ENCODE measurements at places on chromosomes 13 and 19.

DNA sequence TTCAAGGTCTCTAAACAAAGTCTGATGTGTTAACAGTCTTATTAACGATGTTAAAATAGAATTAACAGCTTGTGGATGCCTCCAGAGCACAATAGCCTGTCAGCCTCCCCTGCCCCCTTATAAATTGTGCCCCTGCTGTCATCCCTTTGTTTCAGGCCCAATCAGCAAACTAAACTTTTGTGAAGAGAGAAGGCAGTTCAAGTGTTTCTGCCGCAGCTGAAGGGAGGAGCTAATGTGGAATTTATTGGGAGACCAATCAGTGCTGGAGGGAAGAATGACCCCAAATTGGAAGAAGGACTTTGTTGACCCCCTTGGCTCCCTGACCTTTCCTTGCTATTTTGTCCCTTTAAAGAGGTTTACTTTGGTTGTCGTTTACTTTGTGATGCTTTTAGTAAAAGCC is 160.5 kb downstream of the TM9SF2 start:
- no peak for DNase-seq

DNA sequence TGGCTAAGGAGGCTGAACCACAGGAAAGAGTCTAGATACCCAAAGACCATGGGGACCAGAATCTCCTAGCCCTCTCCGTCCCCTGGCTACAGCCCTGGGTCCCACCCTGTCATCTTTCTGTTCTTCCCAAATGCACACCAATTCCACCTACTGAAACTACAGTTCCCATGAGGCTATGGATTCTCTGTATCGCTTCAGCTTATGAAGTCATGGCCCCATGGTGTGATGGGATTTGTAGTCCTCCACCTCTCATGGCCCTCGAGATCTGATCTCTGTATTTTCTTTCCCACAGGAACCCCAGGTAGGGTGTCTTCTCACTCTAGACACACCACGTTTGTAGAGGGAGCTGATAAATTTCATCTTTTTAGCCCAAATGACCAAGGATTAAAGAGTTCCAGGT is 11.8 kb downstream of the PTPRH start:
- DNase-seq, result no peak

- DNase-seq, result no peak
These were observed 65.6 kb downstream of the C13orf42 start for GRCh38 chr13:51045451-51045850.

- DNase-seq, result no peak
These were observed 52.0 kb downstream of the MPHOSPH8 start for GRCh38 chr13:19685437-19685836.

- no peak for DNase-seq
These were observed 753.6 kb downstream of the LIG4 start for GRCh38 chr13:107461751-107462150.

- DNase-seq, result no peak
These were observed 135.9 kb downstream of the RAP2A start for GRCh38 chr13:97569841-97570240.

GRCh38 chr13:23921451-23921888 is 24.2 kb upstream of the C1QTNF9B start:
- no peak for DNase-seq

- DNase-seq, result no peak
These were observed 378.0 kb downstream of the UQCRFS1 start for GRCh38 chr19:28834996-28835395.

DNA sequence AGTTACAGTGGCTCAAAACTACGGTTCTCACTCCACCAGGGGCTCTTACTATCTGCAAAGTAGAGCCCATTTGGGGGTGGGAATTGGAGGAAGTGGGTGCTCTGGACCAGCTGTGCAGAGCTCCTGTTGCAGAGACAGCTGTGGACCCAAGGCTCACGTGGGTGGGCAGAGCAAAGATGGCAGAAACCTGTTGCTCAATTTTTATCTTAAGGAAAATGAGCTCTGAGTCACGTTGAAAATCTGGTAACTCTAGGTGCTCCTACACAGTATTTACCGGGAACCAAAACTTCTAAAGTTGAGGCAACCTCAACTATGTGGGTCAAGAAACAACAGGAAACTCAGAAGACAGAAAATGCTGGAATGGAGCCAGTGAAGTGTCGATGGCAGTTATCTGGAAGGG is 30.2 kb upstream of the SLC15A1 start:
- no peak for DNase-seq

DNA sequence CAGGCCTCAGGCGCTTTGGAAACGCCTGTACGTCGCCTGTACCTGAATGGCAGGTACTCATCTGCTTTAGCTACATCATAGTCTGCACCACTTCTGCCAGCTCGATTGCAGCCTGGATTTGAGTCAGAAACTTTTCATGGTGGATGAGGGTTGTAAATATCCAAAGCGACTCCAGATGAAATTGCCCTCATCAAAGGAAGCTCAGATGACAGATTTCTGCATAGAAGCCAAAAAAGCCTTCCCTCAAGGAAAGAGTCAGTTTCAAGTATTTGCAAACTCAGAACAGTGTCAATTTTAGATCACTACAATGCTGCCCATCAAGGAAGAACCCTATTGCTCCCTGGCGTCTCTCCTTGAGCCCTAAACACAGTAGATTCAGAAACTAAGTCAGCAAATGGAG is 38.8 kb upstream of the IGFL4 start:
- no peak for DNase-seq

DNA sequence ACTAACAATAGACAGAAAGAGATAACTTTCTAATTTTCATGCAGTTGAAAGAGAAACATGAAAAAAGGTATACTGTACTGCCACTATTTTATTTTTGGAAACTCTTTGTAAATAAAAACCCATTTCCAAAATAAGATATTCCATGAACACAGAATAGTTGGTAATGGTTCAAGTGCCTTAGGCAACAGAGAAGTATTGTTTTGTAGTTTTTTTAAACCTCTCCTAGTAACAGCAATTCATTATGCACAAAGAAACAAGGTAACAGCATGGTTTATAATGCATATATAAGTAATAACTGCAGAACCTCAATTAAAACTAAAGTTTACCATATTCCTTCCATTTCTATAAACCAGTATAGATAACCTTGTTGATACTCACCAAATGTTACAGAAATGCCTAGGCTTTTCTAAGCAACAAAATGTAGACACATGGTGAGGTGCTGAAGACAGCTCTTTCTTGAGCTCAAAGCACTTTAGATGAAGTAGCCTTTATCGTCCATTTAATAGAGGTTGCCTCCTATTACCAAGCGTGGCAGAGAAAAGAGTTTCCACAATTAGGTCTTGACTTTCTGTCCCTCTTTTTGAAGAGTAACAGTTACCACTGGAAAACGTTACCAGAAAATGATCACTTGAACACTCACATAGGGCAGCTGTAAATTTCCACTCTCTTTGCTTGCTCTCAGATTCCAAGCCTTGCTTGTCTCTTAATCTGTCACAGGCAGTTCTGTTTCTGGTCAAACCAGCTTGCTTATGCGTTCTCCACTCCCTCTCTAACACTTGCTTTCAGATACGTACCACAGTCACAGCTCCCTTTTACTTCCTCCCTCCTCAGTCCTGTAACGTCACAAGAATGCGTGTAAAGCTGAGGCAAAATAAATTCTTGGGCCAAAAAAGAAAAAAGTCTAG is 42.9 kb downstream of the CAB39L start:
- DNase-seq, result no peak

- DNase-seq, result no peak
These were observed 29.5 kb downstream of the SLC25A30 start for GRCh38 chr13:45388664-45389063.

GRCh38 chr13:95180513-95181245 is 120.6 kb downstream of the ABCC4 start:
- DNase-seq, result no peak

DNA sequence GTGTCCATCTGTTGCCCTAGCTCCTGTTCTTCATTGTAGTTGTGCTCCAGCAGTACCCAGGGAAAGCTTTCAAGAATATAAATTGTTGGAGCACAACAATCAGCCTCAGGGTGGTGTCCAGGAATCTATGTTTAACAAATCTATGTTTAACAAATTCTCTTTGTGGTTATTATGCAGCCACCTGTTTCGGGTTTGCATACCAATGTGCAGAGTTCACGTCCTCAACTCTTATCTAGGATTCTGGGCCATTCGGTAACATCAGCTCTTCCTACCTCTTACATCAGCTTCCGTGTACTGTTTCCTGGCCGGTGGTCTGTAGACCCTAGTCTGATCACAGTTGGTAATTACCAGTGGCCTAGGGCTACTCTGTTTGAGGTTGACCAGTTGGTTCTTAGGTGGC is 17.0 kb downstream of the MTUS2 start:
- DNase-seq, result no peak

- no peak for DNase-seq
These were observed 60.3 kb downstream of the MIPEP start for GRCh38 chr13:23828866-23829265.

DNA sequence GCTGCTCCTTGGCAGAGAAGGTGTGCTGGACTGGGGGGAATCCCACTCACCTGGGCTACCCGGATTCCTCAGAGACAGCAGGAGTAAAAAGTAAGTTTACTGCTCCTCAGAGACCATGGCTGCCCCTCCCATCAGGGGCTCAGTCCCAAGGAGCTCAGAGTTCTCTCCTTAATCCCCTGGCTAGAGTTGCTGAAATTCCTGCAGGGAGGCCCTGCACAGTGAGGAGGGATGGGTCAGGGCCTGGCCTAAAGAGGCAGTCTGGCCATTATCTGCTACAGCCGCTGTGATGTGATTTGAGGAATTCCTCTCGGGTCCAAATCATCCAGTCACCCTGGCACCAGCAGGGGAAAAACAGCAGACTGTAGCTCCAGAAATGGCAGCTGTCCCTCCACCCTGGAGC is 502.5 kb downstream of the PCDH17 start:
- DNase-seq, result no peak

DNA sequence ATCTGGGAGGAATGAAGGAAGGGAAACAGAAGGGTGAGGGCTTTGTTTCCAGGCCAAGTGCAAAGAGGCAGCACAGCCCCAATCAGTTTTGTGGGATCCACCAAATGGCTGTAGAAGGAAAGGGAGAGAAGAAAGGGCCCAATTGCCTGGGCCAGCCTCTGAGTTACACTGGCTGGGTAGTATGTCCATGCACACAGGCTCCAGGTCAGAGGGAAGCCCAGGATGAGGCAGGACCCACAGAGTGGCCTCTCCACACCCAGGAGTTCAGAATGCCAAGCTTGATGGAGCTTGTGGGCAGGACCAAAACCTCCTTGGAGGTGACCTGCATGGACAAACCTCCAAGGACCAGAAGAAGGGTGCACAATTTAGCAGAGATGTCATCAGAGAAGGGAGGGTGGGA is 178.2 kb upstream of the TSHZ3 start:
- no peak for DNase-seq

DNA sequence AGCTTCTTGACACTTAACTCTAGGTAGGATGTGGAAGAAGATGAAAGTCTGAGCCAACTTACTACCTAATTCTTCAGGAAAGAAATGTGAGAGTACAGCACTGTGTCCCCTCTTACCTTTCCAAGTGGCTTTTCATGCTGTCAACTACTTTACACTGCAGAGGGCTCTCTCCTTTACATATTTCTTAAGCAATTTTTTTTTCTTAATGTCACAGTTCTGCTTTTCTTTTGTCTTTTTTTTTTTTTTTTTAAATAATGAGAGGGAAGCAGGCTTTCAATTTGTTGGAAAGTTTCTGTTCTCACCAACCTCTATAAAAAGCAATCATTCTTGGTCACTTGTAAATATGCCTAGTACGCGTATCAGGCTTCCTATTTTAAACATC is 212.7 kb upstream of the MIR17HG start:
- DNase-seq, result no peak

GRCh38 chr19:32104153-32104849 is 241.1 kb upstream of the ZNF507 start:
- no peak for DNase-seq

- DNase-seq, result no peak
These were observed 25.2 kb downstream of the ACTL9 start for GRCh38 chr19:8673276-8673891.

DNA sequence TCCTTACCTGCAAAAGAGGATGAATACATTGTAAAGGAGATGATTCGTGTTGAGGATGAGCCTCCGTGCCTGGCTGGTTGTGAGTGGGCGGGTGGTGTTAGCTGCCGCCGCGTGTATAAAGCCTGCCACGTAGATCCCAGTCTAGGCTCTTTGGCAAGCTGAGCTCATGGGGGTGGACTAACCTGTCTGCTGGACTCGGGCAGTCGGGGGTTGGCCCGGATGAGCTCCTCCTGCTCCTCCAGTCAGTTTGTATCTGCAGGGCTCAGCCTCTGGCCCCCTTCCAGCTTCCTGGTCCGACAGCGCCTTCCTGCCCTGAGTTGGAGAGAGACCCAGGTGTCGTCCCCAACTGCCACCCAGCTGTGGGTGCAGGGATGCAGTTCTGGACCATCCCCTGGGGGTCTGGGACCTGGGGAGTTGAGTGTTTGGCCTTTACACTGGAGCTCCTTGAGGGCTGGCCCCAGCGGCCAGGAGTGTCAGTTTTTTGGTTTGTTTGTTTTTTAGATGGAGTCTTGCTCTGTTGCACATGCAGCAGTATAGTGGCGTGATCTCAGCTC is 20.9 kb downstream of the TECR start:
- no peak for DNase-seq

DNA sequence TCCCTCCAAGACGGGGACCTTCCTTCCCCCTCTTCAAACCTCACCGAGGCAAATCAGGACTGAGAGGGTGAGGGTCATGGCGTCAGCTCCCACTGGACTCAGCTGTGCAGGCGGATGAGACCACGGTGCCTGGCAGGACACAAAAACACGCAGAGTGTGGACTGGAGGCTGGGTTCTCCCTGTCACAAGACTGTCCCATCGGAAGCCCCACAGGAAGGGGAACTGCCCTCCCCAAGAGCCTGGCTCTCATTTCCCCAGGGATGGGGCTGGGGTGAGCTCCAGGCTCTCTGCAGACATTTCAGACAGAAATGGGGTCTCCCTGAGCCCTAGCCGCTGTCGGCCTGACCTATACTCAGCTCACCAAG is at the start of gene LILRB5:
TSS of gene LILRB5 (minus strand) at position 158 of the 365 bp plus-strand sequence. CDS start at position 78, 80 bp downstream.
- no peak for DNase-seq

GRCh38 chr19:29610213-29610573 is 4.1 kb downstream of the POP4 start:
- no peak for DNase-seq

DNA sequence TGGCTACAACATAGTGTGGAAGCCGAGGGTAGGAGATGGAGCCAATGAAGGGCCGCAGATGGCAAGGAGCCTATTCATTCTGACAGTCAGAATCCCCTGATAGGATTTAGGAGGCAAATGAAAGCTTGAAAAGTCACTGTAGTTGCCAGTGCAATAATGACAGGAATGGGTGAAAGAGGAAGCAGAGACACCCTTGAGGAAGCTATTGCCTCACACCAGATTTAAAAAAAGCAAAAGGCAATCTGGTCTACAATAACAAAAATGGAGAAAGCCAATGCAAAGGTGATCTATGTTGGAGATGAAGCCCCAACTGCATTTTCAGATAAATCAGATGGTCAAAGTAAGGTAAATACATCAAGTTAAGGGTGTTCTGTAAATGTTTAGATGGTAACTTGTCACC is 158.5 kb downstream of the TUBA3C start:
- DNase-seq, result no peak

DNA sequence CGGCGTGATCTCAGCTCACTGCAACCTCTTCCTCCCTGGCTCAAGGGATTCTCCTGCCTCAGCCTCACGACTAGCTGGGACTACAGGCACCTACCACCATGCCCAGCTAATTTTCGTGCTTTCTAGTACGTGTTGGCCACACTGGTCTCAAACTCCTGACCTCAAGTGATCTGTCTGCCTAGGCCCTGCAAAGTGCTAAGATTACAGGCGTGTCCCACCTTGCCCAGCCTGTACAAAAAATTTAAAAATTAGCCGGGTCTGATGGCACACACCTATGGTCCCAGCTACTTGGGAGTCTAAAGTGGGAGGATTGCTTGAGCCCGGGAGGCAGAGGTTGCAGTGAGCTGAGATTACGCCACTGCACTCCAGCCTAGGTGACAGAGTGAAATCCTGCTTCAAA is 4.7 kb upstream of the MEX3D start:
- DNase-seq, result no peak

GRCh38 chr13:30863231-30863630 is 42.8 kb upstream of the MEDAG start:
- no peak for DNase-seq
